ENCODE measurements at places on chromosomes 4 and X. TPM values are rescaled to one million over a fixed set of nuclear protein-coding genes. Genes with fewer than 3 reads are reported as not detected.

- peaks cover 16% of the 10 kb centered on the region for H3K4me1 ChIP-seq
- no peak overlapping the region for H3K27ac ChIP-seq
- H3K27me3 ChIP-seq = no peaks in the 10 kb centered on the region
- H3K4me3 ChIP-seq = no peak overlapping the region
- no peak for DNase-seq
- no peaks in the 10 kb centered on the region for H3K36me3 ChIP-seq
Observed at GRCh38 chr4:24772061-24772705, 23.2 kb upstream of the SOD3 start.

- no peaks in the 10 kb centered on the region for H3K36me3 ChIP-seq
- H3K4me3 ChIP-seq = no peak overlapping the region
- H3K27ac ChIP-seq = no peak overlapping the region
Observed at GRCh38 chr4:12324965-12325364, 896.3 kb upstream of the HS3ST1 start.

The SLITRK2 gene
- not detected for total RNA-seq

DNA sequence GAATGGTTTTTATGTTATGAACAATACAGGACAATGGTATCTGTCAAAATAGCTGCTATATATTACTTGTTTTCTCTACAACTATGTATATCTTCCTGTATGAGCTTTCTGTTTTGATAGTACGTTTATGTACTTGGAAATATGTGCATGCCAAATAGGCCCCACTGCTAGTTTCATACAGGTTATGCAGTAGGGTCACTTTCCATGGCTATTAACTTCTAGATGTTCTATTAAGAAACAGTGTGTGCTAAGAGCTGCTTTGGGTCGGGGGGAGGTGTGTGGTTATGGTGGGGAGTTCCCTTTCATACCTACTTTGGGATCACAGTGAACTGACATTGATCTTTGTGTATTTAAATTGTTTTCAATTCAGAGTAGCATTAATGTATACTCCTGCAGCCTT, 30.9 kb downstream of the RBPJ start:
- no peaks in the 10 kb centered on the region for H3K27me3 ChIP-seq
- peak overlapping the region; percentile 84 for H3K27ac ChIP-seq
- H3K4me1 ChIP-seq = peaks cover 51% of the 10 kb centered on the region
- no peaks in the 10 kb centered on the region for H3K36me3 ChIP-seq
- H3K4me3 ChIP-seq = no peak overlapping the region
- DNase-seq = no peak

DNA sequence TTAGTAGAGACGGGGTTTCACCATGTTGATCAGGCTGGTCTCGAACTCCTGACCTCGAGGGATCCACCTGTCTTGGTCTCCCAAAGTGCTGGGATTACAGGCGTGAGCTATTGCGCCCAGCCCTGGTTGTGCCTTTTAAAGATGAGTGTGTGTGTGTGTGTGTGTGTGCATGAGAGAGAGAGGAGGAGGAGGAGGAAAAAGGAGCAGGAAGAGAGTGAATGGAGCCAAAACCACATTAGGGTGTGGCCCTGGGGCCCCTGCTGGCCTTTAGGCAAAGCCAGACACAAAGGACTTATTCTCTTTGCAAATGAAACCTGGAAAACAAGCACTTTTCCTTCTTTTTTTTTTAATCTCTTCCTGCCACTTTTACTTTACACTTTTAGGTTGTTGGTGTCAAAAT, 48.2 kb upstream of the KLF3 start:
- no peaks in the 10 kb centered on the region for H3K36me3 ChIP-seq
- no peak overlapping the region for H3K27ac ChIP-seq
- H3K27me3 ChIP-seq = no peaks in the 10 kb centered on the region
- H3K4me1 ChIP-seq = peaks cover 14% of the 10 kb centered on the region
- no peak for DNase-seq

The GAK gene
- total RNA-seq = 121 TPM

The PPP1R2C gene
- total RNA-seq = not detected

The CXCL10 gene
- not detected for total RNA-seq

The IQCM gene
- not detected for total RNA-seq

DNA sequence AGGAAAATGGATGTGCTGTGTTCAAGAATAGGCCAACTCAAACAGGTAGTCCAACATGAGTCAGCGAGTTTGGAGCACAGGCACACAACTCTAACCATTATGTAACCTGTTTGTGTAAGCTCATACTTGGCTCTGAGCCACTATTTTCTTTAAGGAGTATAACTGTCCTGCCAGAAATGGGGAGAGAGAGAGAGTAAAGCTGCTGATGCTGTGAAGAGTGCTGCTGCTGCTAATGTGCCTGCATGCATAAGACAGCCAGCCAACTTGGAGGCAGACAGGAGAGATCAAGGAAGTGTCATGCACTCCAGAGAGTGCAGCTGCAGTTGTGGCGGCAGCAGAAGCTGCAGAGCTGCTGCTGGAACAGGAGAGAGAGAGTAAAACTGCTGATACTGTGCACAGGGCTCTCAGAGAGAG, 11.7 kb upstream of the STATH start:
- H3K27me3 ChIP-seq = no peaks in the 10 kb centered on the region
- H3K36me3 ChIP-seq = no peaks in the 10 kb centered on the region
- H3K27ac ChIP-seq = no peak overlapping the region
- no peak overlapping the region for H3K4me3 ChIP-seq

DNA sequence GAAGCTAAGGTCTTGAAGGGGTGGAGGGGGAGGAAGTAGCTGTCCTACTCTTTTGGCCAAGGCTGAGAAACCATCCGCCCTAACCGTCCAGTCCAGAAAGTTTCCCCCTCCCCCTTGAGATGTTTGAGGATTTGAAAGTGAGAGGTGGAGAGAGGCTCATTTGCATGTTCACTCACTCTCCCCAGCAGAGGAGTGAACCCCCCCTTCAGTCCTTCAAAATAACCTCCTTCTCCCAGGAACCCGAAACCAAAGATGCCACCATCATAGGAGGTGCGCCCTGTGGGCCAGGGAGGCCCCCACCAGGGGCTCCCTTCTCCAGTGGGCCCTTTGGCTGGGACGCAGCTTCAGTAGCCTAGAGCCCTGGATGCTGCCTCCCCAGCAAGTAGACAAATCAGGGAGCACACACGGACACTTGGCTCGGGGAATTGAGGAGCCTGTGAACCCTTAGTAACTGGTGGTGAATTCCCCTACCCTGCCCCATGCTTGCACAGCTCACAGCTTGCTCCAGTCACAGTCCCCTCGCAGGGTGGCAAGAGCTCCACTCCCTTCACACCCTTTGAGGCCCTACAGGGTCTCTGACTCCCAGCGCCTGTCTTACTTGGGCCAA, 25.6 kb downstream of the ELF4 start:
- no peaks in the 10 kb centered on the region for H3K36me3 ChIP-seq
- DNase-seq = no peak
- H3K27me3 ChIP-seq = no peaks in the 10 kb centered on the region

The CFP gene
- total RNA-seq = 3.4 TPM

The HPSE gene
- total RNA-seq = 3.7 TPM

DNA sequence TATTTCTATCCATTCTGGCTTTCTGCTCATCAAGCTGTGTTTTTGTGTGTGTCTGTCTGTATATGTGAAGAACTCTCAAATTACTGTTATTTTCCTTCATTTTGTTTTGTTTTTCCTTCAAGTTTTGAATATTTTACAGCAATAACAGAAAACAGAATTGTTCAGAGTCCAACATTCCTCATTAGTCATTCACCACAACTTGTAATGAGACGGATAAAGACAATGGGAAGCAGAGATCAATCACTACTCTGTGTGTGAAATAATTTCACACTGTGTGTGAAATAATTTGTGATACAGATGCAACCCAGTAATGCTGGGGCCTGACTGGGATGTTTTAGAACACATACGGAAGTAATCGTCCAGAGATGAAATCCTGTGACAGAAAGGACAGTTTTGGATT, 55.2 kb downstream of the HPGD start:
- H3K27ac ChIP-seq = no peak overlapping the region
- peaks cover 8% of the 10 kb centered on the region for H3K36me3 ChIP-seq
- H3K4me1 ChIP-seq = peaks cover 8% of the 10 kb centered on the region
- H3K27me3 ChIP-seq = no peaks in the 10 kb centered on the region

- H3K27ac ChIP-seq = no peak overlapping the region
- no peak overlapping the region for H3K4me3 ChIP-seq
- no peak for DNase-seq
- no peaks in the 10 kb centered on the region for H3K4me1 ChIP-seq
Observed at GRCh38 chrX:105758754-105759153, 63.6 kb upstream of the NRK start.

- peaks cover 60% of the 10 kb centered on the region for H3K36me3 ChIP-seq
- no peak overlapping the region for H3K4me3 ChIP-seq
- H3K27me3 ChIP-seq = no peaks in the 10 kb centered on the region
- peaks cover 23% of the 10 kb centered on the region for H3K4me1 ChIP-seq
Observed at GRCh38 chr4:136748165-136748564, 784.1 kb downstream of the PCDH18 start.
